CD8-positive, alpha-beta memory T cell (primary cell): ENCODE measurements at places on chromosomes 5 and 9.
A peak's percentile ranks its signal among the peaks of the same experiment; 100 is the strongest.

DNA sequence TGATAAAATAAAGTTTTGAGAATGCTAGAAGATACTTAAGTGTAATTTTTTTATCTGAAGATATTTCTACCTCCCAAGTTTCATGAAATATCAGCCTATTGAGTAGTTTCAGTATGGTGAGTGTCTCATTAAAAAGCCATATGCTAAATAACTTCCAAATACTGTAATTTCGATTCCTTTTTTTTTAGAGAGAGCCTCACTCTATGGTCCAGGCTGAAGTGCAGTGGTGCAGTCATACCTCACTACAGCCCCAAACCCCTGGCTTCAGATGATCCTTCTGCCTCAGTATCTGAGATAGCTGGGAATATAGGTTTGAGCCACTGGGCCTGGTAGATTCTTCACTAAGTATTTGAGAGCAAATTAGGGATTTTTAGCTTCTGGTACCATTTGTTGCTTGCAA is 24.5 kb downstream of the CDC42SE2 start:
- no peak for DNase-seq

DNA sequence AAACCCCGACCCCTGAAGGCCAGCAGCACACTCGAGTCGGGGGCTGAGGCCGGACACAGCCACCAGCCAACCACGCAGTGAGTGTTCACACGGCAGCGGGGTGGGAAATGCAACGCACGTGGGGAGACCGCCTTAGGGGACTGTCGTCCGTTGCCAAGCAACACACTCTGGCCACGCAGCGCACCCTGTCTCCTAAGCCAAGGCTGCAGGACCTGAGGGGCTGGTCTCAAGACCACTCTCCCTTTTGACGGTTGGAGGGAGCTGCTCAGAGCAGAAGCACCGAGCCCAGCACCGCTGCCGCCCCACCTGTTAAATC is 7.5 kb downstream of the BRD9 start:
- DNase-seq, result no peak

DNA sequence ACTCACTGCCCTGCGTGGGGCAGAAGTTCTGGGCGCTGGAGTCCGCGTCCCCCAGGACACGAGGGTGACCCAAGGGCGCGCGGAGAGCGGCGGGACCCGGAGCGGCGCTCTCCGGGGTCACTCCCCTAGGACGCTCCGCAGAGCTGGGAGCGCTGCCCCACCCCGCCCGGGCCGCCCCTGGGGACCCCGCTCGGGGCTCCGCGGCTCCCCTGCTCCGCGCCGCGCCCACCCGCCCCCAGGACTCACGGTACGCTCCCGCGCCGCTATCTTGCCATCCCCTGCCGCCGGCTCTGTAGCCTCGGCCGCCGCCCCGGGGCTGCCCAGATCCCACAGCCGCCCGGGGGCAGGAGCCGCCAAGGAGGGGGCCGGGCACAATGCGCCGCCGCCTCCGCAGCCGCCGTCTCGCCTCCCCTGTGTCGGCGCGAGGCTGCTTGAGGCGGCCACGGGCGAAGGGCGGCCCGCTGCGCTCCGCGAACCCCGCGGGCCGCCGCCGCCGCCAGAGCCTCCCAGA is 303 bp downstream of the LIFR start:
- DNase-seq, result no peak

DNA sequence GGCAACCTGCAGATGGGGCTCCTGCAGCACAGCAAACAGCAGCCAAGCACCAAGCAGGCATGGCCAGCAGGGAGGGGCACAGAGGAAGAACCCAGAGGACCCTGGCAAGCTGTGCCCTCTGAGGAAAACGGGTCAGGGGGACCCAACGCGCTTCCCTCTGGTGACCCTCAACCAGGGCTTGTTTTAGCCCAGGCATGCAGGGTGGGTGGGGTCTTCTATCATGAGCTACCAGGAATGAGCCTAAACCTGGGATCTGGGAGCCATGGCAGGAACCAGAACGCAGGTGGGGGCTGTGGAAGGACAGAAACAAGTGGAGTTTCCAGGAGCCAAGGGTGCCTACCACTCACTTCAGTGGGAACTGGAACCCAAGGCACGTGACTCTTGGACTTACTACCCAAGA is 20.9 kb downstream of the IPPK start:
- no peak for DNase-seq

DNA sequence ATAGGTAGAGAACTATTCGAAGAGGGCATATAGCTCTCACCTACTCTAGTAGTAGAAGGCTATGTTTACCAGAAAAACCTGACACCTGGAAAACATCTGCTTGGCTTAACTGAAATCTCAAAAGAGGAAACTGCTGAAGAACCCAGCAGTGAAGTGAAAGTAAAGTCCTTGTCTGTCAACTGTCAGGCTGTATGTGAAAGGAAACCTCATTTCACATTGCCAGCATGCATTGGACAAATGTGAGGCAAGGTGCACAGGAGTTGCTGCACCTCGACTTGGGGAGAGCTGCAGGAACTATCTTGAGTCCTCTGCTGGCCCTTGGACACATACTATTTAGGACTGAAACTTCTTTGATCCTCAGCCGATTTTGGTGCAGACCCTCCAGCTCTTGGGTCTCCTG is 53.3 kb downstream of the NREP start:
- no peak for DNase-seq

DNA sequence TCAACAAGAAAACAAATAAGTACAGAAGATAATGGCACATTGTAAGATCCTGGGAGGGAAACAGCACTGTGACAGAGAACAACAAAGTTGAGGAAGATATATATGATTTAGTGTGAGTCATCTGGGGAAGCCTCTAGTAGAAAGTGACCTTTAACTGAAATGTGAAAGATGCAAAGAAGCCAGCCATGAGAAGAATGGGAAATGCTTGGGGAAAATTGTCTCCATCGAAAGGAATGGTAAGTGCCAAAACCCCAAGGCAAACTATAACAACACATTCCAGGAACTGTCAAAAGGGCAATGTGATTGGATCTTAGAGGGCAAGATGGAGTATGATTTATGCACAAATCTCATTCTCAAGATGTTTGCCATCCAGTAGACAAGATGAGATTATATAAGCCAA is 537.8 kb upstream of the BRINP1 start:
- DNase-seq, result no peak

DNA sequence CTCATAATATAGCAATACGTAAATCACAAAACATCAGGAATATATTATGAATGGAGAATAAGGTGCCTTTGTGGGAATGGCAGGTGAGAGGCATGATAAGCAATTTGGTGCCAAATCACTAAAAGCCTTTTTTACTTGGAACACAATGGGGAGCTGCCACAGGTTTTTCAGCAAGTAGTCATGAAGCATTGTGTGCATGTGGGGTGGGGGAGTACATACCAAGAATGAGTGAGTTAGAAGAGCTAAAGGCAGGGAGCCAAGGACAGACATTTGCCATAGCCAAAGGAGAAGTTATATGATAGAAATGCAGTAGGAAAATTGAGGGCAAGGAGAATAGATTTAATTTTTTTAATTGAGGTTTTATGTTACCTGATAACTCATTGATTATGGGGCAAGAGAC is 445.0 kb upstream of the SMC2 start:
- DNase-seq, result no peak

GRCh38 chr5:140111859-140112551 is 1.9 kb upstream of the PURA start:
- DNase-seq, result no peak

- DNase-seq, result no peak
These were observed 7.0 kb downstream of the DIPK1B start for GRCh38 chr9:136719195-136719880.

DNA sequence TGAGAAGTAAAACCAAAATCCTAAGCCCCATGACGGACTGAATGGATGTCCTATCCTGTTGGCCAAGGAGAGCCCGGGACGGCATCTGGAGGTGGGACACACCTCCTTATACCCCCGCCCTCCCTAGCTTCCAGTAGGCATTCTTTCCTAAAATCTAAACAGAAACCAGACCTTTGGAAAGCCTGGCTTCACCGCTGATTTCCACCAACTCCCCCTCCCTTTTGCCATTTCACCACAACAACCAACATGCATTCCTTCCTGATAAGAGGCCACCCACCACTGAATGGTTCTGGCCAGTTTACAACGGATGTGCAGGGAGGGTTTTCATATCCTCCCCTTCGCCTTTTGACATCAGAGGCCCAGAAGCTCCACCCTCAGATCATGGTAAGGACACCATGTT is 9.2 kb upstream of the RARS1 start:
- DNase-seq, result no peak

- no peak for DNase-seq
These were observed 417.7 kb downstream of the TAF11L14 start for GRCh38 chr5:18051953-18052352.

DNA sequence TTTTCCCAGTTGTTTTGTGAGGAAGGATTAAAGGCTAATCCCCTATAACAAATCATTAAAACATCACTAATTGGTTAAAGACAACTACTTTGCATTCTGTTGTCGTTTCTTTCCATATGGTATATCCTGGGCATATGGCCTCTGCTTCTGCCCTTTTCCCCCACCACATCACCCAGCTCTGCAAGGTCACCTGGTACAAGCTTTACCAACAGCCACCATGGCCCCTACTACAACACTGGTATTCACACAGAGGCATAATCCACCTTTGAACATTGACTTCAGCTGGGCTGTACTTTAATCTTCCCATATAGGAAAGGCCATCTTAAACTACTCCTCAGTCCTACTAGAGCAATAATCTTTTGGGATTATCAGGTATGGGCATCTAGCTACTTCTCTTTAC is 866.1 kb downstream of the TLE4 start:
- DNase-seq, result no peak

- no peak for DNase-seq
These were observed 206.0 kb downstream of the MCTP1 start for GRCh38 chr5:95078868-95079267.

DNA sequence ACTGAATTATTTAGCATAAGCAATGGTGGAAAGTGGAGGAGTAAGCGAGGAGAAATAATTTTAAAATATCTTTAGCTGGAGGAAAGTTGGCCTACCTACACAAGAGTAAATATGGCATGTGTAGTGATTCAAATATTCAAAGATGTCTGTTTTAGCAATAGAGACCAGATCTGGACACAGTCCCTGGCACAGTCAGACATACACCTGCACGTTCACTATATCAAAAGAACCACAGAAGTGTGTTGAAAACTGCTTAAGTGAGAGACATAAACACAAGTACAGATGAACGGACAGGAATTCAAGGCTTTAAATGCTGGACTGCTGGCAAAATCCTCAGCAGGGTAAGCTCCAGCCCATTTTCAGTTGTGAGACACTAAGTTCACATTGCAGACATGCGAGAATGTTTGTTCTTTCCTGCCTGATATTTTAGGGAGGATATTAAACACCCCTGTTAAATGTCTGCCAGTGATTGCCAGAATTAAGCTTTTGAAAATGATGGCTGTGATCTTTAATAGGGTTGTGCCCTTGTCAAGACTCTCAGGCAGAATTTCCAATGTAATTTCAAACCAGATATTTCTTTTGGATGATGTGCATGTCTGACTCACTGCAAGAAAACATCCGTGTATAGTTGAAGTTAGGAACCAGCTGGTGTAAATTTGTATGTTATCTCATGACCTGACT is 810.6 kb downstream of the TLE4 start:
- no peak for DNase-seq

DNA sequence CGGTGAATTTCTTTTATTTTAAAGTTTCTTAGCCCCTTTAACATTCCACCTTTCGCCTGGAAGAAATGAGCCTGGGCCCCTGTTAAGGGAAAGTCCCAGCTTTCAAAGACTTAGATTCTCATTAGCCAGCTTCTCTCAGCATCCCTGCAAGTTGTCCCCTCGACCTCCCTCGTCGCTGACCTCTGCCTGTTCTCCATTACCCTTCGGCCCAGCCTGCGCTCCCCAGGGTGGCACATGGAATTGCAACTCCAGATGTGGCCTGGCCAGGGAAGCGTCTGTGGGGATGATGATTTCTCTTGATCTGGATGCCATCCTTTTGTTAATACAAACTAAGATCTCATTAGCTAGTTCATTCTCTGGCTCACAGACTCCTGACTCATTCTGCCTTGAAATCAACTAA is 43.4 kb upstream of the FANCC start:
- DNase-seq, result no peak

DNA sequence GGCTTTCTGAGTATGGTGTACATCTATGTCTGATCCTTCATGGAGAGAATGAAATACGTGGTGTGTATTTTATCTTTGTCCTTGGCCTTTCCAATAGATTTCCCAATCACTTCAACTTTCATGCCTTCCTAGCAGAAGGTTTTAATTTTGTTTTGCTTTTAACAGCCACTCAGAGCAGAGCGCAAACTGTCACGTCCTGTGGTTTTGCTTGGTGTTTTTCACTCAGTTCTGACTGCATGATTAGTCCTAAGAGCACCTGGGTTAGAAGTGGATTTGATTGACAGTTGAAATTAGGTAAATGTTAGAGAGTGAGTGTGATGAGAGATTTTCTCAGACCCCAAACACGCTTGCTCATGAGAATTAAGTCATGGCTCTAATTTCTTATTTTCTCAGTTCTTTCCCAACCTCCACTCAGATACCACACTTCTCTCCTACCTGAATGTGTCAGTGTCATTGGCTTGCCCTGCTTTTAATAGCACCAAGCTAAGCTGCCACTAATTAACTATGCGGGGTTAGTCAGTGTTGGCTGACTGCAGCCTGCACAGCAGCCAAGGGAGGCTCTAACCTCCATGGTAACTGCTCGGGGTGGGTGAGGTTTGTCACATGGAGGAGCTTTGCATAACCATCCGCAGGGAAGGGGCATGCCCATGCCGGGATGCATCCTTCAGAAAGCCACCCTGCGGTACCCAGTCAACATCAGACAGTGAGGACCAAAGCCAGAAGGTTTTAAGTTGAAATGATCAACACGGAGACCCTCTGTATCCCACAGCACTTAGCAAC is 173.4 kb downstream of the NR3C1 start:
- peak; percentile 62 for DNase-seq

DNA sequence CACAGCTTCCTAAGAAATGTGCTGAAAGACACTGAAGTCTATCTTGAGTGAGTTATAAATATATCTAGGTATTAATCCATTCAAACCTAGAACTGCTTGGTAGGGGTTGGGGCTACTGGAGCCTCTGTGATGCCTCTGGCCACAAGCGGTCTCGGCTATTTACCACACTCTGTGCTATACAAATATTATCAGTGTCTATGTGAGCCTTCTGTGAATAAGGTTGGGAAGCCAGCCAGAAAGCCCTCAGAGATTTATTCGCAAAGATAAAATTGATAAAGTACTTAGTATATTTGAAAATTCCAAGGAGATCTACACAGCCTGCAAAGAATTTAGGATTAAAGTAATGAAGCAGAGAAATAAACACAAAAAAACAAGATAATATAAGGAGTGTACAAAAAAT is 41.4 kb downstream of the LIFR start:
- no peak for DNase-seq

GRCh38 chr9:106112935-106113334 is 418.6 kb downstream of the TMEM38B start:
- DNase-seq, result no peak
